Heart right ventricle (tissue), 16 donors: ENCODE measurements at places on chromosomes 2 and 18.

- DNase-seq, result no peak
These were observed 293.5 kb downstream of the ARHGAP15 start for GRCh38 chr2:143422681-143423080.

- no peak for DNase-seq
These were observed 149.0 kb downstream of the LNPK start for GRCh38 chr2:175852879-175853615.

DNA sequence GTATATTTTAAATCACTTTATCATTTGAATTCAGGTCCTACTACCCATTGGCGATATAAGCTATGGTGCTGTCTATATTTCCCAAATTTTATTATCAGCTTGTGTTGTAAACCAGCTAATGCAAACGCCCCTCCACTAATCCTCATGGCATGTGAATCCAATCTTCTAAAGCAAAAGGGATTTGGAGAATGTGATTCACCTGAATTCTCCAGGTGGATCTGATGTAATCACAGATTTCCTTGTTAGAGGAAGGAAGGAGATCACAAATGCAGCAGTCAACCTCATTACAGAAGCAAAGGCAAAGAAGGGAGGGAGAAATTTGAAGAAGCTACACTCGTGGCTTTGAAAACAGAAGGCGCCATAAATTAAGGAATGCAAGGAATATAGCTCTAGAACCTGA is 431.1 kb upstream of the CDH19 start:
- DNase-seq, result no peak

DNA sequence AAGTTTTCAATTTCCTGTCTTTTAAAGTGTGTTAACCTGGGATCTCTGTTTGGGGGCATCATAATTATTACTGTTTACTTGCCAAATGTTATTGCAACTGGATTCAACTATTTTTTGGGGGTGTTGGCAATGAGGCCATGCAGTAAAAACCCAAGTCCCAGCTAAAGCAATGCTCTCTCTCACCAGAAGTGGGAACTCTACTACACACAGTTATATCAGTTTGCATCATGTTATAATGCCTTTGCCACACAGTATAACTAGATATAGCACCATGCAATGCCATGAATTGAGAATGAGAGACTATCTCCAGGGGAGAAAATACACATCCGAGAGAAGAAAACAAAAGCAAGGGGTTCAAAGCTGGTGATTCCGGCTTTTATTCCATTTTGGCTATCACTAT is 79.0 kb downstream of the GCA start:
- DNase-seq, result no peak

DNA sequence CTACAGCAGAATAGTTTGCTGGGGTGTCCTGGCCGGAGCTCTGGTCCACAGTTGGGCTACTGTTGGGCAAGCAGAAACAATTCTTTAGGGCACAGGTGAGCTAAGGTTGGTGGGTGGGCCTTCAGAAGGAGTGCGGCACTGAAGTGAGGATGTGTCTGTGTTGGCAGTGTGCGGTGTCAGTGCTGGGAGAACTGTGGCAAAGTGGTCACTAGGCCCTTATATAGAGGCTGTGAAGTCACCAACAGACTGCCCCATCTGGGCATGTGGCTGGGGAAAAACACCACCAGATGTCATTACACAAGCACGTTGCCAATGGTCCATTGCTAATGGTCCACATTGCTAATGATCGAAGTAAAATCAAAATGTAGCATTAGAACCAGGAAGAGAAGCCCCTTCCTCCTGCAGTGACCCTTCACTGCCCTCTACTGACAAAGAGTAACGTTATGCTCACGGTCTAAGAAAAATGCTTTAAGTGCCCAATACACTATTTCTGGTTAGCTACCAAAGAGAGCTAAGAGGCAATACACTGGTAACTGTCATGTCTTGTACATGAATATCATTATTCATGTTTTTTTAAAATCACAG is 21.3 kb downstream of the SCN1A start:
- no peak for DNase-seq

DNA sequence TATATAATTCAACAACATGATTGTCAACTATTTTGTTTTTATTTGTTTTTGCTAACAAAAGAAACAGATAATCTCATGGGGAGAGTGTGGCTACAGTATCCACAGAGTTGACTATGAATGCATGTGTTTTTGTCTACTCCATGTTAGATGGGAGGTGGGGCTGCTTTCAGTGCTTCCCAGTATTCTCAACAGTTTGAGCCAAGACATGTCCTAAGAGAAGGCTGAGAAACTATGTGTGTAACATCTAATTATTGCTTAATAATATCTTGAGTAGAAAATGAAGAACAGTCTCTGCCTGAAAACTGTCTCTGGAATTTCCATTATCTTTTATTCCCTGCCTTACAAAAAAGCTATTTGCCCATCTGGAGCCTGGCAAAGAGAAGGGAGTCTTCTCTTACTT is 178.8 kb upstream of the MMADHC start:
- no peak for DNase-seq
